Thoracic aorta (tissue), 2 donors: ENCODE measurements at places on chromosomes 5 and 9. TPM values are rescaled to one million over a fixed set of nuclear protein-coding genes. Genes with fewer than 3 reads are reported as not detected.

DNA sequence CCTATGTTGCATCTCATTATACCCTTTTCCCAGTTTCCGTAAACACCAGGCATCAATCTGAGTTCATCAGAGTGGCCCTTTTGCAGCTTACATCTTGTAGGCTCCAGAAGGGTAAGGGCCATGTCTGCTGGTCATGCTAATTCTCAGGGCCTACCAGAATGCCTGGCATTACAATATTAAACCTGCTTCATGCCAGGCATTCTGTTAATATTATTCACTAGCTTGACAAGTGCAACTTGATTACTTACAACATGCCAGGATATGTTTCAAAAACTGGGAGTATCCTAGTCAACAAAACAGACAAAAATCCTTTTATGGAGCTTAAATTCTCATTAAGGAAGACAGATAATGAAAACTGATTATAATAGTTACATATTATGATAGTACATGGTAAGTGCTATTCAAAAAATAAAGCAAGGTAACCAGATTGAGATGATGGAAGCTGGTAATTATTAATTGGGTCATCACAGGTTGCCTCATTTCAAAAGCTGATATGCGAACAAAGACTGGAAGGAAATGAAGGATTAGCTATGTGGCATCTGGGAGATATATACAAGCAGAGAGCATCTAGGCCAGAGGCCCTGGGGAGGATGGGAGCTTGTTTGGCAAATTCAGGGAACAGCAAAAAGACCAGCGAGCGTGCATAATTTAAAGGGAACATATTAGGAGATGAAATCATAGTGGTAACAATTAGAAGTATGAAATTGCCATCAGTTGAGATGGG is 406.3 kb downstream of the DMRT2 start:
- no peaks in the 10 kb centered on the region for H3K36me3 ChIP-seq
- no peak overlapping the region for H3K4me3 ChIP-seq
- no peak overlapping the region for H3K27ac ChIP-seq
- no peaks in the 10 kb centered on the region for H3K4me1 ChIP-seq
- H3K27me3 ChIP-seq: no peaks in the 10 kb centered on the region

GRCh38 chr5:77892061-77893010 is 116.2 kb upstream of the TBCA start:
- no peak for DNase-seq
- no peaks in the 10 kb centered on the region for H3K4me1 ChIP-seq
- no peak overlapping the region for H3K4me3 ChIP-seq
- H3K27ac ChIP-seq: no peak overlapping the region

DNA sequence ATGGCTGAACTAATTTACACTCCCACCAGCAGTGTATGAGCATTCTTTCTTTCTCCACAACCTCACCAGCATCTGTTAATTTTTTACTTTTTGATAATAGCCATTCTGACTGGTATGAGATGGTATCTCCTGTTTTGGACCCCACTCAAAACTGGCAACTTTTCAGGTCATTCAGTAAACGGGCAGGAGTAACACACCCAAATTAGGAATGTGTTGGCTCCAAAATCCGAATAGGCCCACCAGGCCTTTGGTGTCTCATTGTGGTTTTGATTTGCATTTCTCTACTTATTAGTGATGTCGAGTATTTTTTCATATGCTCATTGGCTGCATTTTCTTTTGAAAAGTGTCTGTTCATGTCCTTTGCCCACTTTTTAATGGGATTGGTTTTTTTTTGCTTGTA is 517.1 kb downstream of the TMEM232 start:
- no peak overlapping the region for H3K4me3 ChIP-seq
- H3K27me3 ChIP-seq: no peaks in the 10 kb centered on the region
- DNase-seq: no peak
- no peaks in the 10 kb centered on the region for H3K4me1 ChIP-seq
- H3K36me3 ChIP-seq: no peaks in the 10 kb centered on the region
- no peak overlapping the region for H3K27ac ChIP-seq

GRCh38 chr9:86749161-86749893 is 198.0 kb downstream of the GAS1 start:
- no peaks in the 10 kb centered on the region for H3K27me3 ChIP-seq
- DNase-seq: no peak
- H3K4me1 ChIP-seq: no peaks in the 10 kb centered on the region

The LCNL1 gene
- not detected for total RNA-seq

- no peak overlapping the region for H3K27ac ChIP-seq
- DNase-seq: no peak
- peaks cover 11% of the 10 kb centered on the region for H3K36me3 ChIP-seq
- H3K4me3 ChIP-seq: no peak overlapping the region
- no peaks in the 10 kb centered on the region for H3K27me3 ChIP-seq
- H3K4me1 ChIP-seq: peaks cover 13% of the 10 kb centered on the region
Observed at GRCh38 chr5:149596712-149597111, 15.4 kb downstream of the ARHGEF37 start.

DNA sequence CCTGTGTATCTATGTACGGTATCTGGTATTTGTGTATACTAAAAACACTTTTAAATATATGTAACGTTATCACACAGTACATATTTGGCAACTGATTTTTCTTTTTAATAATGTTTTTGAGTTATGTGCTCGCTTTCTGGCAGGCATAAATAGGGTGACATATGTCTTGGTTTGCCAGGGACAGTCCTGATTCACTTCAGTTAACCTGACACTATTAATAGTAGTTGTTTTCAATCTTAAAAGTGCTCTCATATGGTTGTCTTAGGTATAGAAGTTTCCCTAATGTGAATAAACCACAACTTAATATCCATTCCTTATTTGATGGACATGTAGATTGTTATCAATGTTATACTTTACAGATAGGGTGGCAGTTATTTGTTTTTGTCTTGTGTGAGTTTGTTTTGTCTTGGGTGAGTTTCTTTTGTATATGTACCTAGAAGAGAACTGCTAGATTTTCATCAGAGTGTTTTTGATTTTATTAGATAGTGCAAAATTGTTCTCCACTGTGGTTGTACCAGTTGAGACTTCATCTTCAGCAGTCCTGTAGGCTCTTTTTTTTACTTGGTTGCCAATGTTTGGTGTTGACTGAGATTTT is 7.9 kb downstream of the G3BP1 start:
- DNase-seq: no peak
- no peak overlapping the region for H3K4me3 ChIP-seq
- peaks cover 84% of the 10 kb centered on the region for H3K4me1 ChIP-seq
- H3K36me3 ChIP-seq: no peaks in the 10 kb centered on the region

- no peak for DNase-seq
- no peaks in the 10 kb centered on the region for H3K36me3 ChIP-seq
- no peak overlapping the region for H3K27ac ChIP-seq
Observed at GRCh38 chr9:8826281-8826680, 1026.7 kb upstream of the DMAC1 start.

- no peak overlapping the region for H3K27ac ChIP-seq
- no peaks in the 10 kb centered on the region for H3K27me3 ChIP-seq
- no peak for DNase-seq
- no peaks in the 10 kb centered on the region for H3K4me1 ChIP-seq
- H3K4me3 ChIP-seq: no peak overlapping the region
Observed at GRCh38 chr5:2797160-2797559, 45.7 kb upstream of the IRX2 start.

DNA sequence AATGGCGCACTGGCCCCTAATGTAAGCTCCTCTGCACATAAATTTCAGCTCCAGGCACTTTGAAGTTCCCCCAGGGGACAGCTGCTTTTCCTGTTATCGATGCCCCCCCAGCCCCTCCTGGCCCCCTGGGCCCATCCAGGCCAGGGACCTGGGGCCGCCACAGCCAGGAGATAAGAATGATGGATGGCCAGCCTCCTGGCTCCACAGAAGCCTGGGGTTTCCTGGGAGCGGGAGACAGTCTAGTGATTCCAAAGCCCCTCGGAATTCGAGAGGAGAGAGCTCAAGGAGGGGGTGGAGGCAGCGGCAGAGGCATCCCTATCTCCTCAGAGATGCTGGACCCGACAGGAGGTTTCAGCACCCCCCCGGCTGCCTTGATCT is 98.4 kb upstream of the HAND1 start:
- no peaks in the 10 kb centered on the region for H3K36me3 ChIP-seq
- H3K4me1 ChIP-seq: no peaks in the 10 kb centered on the region
- H3K27ac ChIP-seq: no peak overlapping the region
- DNase-seq: no peak
- no peak overlapping the region for H3K4me3 ChIP-seq
- H3K27me3 ChIP-seq: no peaks in the 10 kb centered on the region

The FAM169A gene
- total RNA-seq: 2.2 TPM

- H3K27ac ChIP-seq: peak overlapping the region; percentile 94
- no peak for DNase-seq
- H3K4me3 ChIP-seq: peak overlapping the region; percentile 99
- no peaks in the 10 kb centered on the region for H3K36me3 ChIP-seq
- no peaks in the 10 kb centered on the region for H3K27me3 ChIP-seq
Observed at GRCh38 chr5:115624994-115625393, 842 bp downstream of the TMED7 start.

The CDKN2A gene
- total RNA-seq: 4.1 TPM

- H3K4me3 ChIP-seq: no peak overlapping the region
- no peaks in the 10 kb centered on the region for H3K27me3 ChIP-seq
- no peak overlapping the region for H3K27ac ChIP-seq
- no peak for DNase-seq
Observed at GRCh38 chr5:102792705-102793104, 37.6 kb downstream of the PAM start.

- no peak overlapping the region for H3K4me3 ChIP-seq
- H3K27ac ChIP-seq: no peak overlapping the region
- no peak for DNase-seq
- no peaks in the 10 kb centered on the region for H3K36me3 ChIP-seq
- peaks cover 13% of the 10 kb centered on the region for H3K4me1 ChIP-seq
Observed at GRCh38 chr9:129259375-129259774, 81.3 kb upstream of the IER5L start.

The CRHBP gene
- 2.0 TPM for total RNA-seq

DNA sequence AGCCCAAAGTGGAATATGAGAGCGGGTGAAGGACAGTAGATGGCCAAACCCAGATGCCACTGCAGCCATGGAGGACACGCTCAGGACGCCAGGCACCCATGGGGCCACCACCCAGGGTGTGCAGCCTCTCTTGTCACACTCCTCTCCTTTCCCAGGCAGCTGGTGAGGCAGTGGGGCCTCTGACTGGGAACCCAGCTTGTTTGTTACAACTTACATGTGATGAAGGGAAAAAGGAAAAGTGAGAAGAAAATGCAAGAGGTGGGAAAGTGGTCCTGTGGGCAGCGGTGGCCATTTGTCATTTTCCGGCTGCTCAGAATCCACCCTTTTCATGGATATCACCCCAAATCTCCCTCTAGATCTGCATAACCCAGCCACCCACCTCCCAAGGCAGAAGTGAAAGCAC is 62.7 kb upstream of the UNC5A start:
- H3K4me3 ChIP-seq: no peak overlapping the region
- no peaks in the 10 kb centered on the region for H3K27me3 ChIP-seq
- H3K4me1 ChIP-seq: peaks cover 7% of the 10 kb centered on the region
- no peak for DNase-seq
- H3K27ac ChIP-seq: no peak overlapping the region

DNA sequence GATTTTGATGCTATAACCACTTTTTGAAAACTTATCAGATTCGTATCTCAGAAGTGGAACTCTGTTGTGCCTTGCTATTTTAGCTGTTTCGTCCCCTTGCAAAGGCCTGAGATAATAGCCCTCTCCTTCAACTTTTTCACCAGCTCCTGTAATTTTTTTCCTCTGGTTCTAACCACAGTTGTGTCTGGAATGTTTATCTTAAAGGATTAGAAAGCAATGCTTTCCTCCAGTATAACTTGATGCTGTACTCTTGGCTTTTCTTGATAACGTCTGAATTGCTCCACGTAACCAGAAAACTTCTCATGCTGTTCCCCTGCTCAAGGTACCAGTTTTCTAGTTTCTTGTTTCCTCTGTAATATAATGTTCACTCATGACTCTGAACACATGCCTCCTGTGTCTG is 209.4 kb downstream of the DTWD2 start:
- H3K4me1 ChIP-seq: no peaks in the 10 kb centered on the region
- H3K36me3 ChIP-seq: no peaks in the 10 kb centered on the region
- H3K4me3 ChIP-seq: no peak overlapping the region
- no peaks in the 10 kb centered on the region for H3K27me3 ChIP-seq
